ENCODE measurements at places on chromosomes 7 and 10.

DNA sequence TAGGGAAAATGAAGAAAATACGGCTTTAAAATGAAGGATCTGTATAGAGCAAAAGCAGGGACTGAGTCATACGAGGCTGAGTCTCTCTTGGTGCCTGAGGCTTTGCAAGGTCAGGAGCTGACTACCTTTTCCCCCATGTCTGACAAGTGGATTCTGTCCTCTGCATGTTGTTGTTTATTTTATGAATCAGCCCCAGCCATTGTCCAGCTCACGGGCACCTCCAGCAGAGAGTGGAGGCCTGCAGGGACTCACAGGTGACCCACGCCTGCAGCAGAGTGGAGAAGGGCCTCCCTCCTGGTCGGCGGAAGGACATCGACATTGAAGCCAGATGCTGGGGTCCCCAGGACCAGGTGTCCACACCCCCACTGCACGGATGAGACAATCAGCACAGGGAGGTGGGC lies 233.9 kb downstream of the WDR37 start:
- DNase-seq = no peak

DNA sequence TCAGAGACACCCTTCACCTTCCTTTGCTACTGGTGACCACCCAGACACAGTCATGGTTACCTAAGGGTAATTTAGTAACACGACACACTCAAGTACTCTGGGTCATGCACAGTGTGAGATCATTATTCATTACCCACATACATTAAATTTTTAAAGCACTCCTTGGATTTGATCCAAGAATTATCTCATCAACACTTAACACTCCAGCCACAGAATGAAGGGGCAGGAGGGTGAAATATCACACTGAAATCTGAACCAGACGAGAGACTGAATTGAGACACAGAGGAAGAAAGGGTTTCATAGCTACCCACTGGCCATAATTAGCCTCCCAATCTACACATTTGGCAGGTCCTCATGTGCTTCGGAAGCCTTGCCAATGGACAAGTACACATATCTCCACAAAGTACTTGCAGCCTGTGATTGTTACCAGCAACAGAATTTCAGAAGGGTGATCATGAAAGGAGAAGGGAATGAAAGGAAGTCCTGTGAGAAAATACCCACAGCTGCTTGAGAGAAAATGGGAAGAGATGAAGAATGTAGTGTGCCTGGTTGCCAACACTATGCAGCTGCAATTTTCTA lies 189.3 kb downstream of the POLR1F start:
- DNase-seq = no peak

DNA sequence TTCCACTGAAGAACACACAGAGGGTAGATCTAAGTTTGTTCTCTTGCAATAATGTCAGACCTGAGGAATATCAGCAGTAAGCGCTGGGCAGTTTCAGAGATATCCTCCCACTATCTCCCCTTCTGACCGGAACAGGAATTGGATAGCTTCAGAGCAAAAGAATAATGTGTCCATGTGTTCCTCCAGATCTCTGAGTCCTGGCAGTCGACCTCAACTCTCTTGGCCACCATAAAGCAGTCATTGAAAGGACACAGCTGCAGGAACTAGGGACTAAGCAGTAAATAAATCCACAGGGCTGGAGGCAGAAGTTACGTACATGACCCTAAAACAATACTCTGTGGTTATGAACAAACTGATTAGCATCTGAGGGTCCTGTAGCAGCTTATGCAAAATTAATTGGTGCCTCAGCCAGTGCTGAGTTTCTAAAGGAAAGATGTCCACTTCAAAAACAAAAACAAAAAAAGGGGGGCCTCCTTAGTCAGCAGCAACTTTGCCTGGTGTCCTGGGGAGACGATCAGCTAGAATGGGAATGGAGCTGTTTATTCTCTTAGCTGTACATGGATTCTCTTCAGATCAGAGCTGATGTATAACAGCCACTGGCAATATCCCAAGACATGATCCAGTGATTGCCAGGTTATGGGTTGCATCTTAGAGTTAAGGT lies 6.4 kb upstream of the PRTFDC1 start:
- DNase-seq = no peak

DNA sequence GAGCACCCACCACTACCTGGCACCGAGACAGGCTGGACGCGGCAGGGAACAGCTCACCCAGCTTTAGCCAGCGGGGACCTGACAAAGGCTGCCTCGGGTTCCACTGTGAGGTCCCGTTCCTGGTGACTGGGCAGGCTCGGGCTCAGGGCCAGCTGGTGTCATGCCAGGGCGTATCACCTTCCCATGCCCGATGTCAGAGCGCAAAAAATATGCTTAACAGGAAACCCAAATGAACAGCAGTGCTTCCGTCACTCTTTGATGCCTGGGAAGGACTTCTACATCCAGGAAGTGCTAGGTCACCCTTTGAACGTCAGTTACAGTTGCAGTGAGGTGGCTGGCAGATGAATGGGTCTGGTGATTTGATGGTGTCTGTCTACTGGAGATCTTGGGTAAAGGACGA lies 106.0 kb downstream of the ADARB2 start:
- no peak for DNase-seq

- DNase-seq = peak; percentile 68
Observed at GRCh38 chr7:10022957-10023356, 950.7 kb upstream of the PHF14 start.

Data from LNCaP clone FGC (cell line).